ENCODE measurements at places on chromosomes 11 and 22.

DNA sequence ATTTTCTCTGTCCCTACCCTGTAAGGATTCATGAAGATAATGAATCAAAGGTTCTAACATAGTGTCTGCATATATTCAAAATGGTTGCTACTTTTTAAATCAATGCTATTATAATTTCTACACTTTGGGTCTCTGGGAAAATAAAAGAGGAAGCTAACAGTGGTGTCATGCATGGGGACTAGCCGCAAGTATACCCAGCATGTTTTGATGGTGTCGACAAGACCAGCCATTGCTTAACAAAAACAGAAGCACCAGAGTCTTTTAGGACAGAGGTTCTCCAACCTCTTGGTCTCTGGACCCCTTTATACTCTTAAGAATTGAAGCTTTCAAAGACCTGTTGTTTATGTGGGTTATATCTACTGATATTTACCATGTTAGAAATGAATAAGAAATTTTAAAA, 37.8 kb downstream of the RNF141 start:
- DNase-seq, result no peak

DNA sequence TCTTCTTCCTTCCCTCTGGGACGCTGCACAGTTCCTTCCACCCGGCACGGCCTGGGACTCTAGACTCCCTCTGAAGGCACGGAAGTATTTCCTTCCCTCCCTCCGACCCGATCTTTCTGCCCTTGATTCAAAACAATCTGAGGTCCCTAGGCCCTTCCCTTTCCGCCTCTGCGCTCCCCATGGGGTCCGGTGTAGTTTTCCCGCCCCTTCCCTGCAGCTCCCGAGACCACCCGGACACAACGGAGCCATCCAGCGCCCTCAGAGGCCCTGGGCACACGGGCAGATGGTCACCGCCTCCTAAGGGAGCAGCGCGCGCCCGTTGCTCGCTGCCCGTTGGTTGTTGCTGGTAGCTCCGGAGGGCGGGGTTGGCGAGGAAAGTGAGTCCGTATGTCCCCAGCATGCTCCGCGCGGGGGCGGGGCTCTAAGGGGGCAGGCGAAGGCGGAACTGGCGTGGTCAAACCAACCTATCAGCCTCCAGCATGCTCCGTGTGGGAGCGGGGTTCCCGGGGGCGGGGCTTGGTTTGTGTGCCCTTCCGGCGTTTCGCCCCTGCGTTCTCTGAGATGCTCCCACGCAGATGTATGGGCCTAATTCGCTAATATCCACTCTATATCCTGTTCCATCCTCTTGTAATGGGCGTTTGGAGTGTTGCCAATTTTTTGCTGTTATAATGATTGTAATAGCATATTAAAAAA, 19.6 kb downstream of the MIF start:
- peak; percentile 94 for DNase-seq

GRCh38 chr11:134332189-134332631, 422 bp downstream of the GLB1L2 start:
- DNase-seq, result peak; percentile 29

- DNase-seq, result no peak
Measured at GRCh38 chr22:24322522-24322921, 51.9 kb downstream of the SPECC1L start.

- no peak for DNase-seq
Measured at GRCh38 chr11:9774591-9775397, 110.9 kb downstream of the SWAP70 start.

DNA sequence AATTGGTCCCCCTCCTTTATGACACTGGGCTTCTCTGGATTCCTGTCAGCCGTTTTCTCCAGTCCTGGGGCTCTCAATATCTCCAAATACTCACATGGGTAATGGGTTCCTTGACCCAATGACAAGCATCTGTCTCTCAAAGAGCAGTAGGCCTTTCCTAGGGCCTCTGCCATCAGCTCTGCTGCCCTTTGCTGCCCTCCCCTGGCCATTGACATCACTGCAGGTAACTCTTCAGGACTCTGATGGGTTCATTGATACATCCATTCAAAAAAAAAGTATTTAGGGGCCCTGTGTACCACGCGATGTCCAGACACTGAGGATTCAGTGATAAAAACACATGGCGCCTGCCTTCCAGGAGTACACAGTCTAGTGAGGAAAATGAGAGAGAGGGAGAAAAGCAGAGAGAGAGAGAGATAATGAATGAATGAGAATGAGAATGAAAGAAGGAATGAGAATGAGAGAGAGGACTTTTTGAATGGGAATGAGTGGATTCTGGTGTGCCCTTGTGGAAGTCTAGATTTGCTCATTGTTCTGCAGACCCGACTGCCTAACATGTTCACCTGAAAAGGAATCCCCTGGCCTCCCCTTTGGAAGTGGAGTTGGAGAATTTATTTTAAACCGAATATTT, 42.6 kb upstream of the OLFML1 start:
- no peak for DNase-seq

DNA sequence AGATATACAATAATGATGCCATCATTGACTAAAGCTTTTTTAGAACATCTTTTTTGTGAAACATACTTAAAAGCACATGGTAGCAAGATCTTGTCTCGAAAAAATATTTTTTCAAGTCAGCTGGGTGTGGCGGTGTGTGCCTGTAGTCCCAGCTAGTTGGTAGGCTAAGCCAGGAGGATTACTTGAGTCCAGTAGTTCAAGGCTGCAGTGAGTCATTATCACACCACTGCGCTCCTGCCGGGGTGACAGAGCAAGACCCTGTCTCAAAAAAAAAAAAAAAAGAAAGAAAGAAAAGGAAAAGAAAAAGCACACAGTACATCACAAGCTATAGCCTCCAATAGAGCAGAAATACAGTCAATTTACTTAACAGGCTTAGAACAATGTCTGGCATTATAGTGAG, 37.0 kb downstream of the ENTHD1 start:
- DNase-seq, result no peak

GRCh38 chr11:110712659-110713448, 617 bp upstream of the ARHGAP20 start:
- DNase-seq, result no peak

DNA sequence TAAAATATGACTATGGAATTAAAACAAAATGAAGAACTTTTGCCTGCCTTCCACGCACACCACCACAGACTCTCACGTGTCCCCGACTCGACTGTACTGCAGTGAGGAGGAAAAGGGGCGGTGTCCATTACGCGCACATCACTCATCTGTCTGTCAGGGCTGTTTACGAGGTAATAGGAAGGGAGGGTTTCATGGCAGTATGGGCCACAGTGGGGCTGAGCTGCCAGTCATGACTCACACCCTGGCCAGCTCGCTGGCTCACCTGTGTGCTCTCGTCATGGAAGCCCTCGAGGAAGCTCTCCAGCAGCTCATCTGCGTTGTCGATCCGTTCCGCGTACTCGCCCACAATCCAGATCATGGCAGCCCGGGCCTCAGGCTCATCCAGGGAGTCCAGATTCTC, 33.5 kb upstream of the RASL10A start:
- DNase-seq, result no peak

- no peak for DNase-seq
Measured at GRCh38 chr11:74320538-74320937, 9.1 kb upstream of the P4HA3 start.

- DNase-seq, result no peak
Measured at GRCh38 chr22:46587061-46587460, 33.1 kb upstream of the GRAMD4 start.

DNA sequence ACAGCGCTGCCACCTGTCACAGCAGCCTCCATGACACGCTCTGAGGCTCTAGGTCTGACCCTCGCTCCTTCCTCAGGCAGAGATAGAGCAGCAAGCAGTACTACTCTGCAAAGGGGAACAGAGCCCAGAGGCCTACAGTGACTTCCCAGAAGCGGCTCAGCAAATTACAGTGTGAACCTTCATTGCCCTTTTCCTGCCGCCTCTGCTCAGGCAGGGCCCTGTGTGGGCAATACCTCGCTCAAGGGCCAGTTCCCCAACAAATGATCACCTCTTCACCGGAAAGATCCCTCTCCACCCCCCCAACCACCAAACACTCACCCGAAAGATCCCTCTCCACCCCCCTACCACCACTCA, 12.3 kb downstream of the KIAA0930 start:
- DNase-seq, result no peak

- DNase-seq, result no peak
Measured at GRCh38 chr11:57652662-57653061, 3.0 kb upstream of the YPEL4 start.

DNA sequence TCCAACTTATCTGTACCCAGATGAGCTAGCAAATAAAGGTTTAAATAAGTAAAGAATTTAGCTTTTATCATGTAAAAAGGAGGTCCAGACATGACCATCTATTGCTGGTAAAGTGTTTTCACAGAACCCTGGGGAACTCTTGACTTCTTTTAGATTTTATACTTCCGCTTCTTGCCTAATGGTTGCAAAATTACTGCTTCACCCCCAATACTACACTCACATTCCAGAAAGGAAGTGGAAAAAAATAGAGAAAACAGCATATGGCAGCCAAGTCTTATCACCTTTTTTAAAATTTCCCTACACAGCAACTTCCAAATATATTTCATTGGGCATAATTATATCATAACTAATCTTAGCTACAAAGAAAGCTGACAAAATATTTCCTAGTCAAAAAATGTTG, 12.1 kb downstream of the BBOX1 start:
- no peak for DNase-seq

GRCh38 chr11:8779107-8779506, 96.5 kb downstream of the RPL27A start:
- no peak for DNase-seq

GRCh38 chr11:106327637-106328036, 250.2 kb downstream of the AASDHPPT start:
- no peak for DNase-seq

GRCh38 chr11:86934926-86935579, 20.1 kb downstream of the FZD4 start:
- no peak for DNase-seq

DNA sequence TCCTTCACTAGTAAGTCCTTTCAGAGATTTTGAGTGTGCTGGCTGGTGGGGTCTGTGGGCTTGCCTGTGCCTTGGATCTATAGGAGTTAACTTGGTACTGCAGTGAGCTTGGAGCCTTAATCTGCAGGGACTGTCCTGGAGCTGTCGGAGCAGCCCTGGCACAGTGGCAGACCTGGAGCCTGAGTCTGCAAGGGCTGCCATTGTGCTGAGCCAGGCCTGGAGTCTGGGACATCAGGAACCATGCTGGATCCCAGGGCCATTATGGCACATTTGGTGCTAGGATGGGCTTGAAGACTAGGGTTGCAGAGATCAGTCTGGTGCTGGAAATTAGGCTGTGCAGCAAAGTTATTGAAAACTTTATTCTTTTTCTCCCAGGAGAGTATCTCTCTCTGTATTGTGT, 665.4 kb downstream of the METTL15 start:
- no peak for DNase-seq

DNA sequence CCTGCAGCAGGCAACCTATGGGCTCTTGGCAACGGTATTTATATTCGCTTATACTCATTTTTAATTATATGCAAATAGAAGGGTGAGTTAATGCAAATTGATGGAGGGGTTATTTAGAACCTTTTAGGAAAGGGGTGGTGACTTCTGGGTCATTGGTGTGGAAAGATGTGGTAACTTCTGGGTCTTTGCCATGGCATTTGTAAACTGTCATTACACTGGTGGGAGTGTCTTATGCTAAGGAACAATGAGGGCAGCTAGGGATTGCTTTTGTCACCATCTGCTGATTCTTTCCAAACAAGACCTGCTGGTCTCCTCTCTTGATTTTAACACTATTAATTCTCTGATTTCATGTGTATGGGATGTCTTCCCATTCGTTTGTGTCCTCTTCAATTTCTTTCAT, 11.7 kb upstream of the KAT5 start:
- no peak for DNase-seq

DNA sequence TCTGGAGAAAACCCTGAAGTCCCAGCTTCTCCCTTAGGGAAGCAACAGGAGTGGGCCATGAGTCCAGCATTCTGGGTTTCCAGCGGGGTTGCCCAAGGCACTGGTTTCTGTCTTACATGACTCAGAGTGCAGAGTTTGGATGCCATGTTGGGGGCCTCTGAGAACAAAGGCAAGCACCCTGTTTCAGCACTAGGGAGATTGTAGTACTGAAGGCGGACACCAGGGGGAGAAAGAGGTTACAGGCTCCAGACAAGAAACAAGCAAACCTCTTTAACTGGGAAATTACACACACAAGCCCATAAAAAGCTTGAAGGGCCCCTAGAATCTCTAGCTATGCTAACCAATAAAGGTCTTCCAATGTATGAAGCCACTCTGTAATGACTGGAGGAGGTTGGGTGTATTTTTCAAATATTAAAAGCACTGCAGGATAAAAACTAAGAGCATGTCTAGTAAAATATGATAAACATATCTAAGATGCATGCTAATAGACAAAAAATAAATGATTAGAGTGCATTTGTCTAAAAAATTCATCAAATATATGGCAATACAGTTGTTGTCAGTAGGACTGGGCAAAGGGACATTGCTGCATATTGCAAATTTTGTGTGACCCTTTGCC, 7.1 kb downstream of the MS4A6E start:
- DNase-seq, result no peak

DNA sequence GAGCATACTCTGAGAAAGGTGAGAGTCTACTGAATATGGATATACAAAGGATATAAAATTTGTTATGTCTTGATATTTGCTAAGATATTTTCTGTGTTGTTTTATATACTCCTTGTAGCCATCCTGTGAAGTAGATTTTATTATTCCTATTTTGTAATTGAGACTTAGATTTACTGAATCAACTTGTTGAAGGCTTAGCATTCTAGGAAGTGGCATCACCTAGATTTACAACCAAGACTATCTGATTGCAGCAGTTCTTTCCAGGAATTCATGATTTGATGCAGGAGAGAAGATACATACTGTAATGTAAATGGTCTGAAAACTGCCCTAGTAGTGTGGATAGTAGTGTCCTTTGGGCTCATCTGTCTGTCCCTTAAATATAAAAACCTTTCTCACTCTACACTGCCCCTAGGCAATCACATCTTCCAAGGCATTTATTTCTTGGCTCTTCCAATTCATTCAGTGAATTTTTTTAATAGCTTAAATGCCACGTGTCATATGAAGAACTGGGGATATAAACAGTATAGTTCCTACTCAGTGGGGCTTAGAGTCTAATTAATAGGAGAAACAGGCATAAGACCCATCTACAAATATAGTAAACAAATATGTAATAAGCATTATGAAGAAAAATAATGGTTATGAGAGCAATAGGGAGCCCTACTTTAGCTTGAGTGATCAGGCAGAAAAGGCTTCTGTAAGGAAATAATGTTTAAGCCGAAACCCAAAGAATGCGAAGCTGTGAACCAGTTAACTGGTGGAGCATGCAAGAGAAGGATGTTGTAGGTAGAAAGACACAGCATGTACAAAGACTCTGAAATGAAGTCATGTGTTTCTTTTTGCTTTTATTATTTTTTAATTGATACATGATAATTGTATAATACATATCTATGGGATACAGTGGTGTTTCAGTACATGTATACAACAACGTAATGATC, 13.6 kb downstream of the IPO7 start:
- DNase-seq, result no peak

GRCh38 chr11:122334546-122335339, 218.7 kb upstream of the BLID start:
- DNase-seq, result no peak

All from activated gamma-delta T cell (primary cell).